AG08395 (cell line): ENCODE measurements at places on chromosomes 16 and 17.

GRCh38 chr16:83447560-83447959, 360.2 kb upstream of the HSBP1 start:
- DNase-seq, result no peak

GRCh38 chr16:85642762-85643358, 29.7 kb downstream of the GSE1 start:
- no peak for DNase-seq

GRCh38 chr16:19882186-19882585, 2.5 kb downstream of the GPRC5B start:
- no peak for DNase-seq

DNA sequence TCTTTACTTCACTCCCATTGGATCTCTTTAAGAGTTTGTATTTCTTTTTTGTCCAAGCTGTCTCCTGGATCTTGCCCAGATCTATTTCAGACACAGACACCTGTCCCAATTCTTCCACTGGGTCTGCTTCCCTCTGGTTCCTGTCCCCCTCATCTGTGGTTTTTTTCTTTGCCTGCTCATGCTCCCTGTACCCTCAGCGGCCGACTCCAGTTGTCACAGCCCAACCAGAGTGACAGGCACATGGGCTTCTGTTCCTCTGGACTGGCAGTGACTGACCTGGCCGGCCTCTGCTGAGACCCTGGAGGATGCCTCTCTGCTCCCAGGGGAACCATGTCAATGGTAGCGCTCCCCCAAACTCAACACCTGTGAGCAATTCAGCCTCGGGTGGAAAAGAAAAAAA, 142.6 kb downstream of the WSCD1 start:
- no peak for DNase-seq

- DNase-seq, result no peak
Observed at GRCh38 chr16:87922250-87922871, 14.0 kb downstream of the CA5A start.

DNA sequence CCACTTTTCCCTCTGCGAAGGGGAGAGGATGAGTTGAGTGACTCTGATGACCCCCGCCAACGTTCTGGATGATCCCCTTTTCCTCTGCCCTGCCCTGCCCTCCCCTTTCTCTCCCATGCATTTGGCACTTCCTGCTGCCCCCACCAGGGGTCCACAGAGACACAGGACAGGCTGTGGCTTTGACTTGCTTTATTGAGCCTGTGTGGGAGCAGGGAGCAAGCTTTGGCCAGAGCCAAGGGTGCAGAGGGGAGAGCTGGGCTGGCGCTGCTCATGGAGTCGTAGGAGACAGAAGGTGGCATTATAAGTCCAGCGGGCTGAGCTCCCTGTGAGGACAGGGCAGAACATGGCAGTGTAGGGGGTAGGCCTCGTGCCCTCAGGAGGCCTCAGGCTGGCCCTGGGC, 1.6 kb downstream of the PPY start:
- DNase-seq, result peak; percentile 33

GRCh38 chr17:61261001-61261637, 138.5 kb upstream of the TBX2 start:
- no peak for DNase-seq
